Natural killer cell treated with Interleukin-12 subunit alpha and Interleukin-12 subunit beta and Interleukin-15 and Interleukin-18, amount 100 ng/mL, for 72 hours (primary cell): ENCODE measurements at places on chromosomes 5 and 9. TPM values are rescaled to one million over a fixed set of nuclear protein-coding genes. Genes with fewer than 3 reads are reported as not detected.
A peak's percentile ranks its signal among the peaks of the same experiment; 100 is the strongest.

DNA sequence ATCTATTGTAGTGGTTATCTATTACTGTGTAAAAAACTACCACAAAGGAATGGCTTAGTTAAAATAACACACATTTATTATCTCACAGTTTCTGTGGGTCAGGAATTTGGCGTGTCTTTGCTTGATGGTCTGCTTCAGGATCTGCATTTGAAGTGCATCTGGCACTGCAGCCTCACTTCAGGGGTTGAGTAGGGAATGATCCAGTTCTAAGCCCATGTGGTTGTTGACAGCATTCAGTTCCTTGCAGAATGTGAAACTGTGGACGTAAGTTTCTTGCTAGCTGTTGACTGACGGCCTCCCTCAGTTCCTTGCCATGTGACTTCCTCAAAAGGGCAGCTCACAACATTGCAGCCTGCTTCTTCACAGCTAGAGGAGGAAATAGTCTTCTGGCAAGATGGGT lies 2.1 kb upstream of the OGN start:
- no peak for DNase-seq

- DNase-seq, result no peak
These were observed 37.9 kb downstream of the LURAP1L start for GRCh38 chr9:12812710-12813109.

DNA sequence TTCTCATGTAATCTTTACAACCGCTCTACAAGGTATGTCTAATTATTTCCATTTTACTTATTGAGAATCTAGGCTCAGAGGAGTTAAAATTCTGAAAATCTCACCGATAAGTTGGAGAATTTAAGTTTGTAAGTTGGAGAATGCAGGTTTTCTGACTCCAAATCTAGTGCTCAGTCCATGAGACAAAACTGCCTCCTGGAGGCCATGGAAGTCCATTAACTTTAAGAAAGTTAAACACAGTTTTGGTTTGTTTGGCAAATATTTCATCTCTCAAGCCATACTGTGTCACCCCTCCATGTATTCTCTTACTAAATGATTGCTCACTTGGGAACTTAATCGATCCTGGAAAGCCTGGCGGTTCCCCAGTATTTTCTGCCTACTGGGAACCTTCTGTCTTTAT lies 52.6 kb downstream of the INIP start:
- no peak for DNase-seq

DNA sequence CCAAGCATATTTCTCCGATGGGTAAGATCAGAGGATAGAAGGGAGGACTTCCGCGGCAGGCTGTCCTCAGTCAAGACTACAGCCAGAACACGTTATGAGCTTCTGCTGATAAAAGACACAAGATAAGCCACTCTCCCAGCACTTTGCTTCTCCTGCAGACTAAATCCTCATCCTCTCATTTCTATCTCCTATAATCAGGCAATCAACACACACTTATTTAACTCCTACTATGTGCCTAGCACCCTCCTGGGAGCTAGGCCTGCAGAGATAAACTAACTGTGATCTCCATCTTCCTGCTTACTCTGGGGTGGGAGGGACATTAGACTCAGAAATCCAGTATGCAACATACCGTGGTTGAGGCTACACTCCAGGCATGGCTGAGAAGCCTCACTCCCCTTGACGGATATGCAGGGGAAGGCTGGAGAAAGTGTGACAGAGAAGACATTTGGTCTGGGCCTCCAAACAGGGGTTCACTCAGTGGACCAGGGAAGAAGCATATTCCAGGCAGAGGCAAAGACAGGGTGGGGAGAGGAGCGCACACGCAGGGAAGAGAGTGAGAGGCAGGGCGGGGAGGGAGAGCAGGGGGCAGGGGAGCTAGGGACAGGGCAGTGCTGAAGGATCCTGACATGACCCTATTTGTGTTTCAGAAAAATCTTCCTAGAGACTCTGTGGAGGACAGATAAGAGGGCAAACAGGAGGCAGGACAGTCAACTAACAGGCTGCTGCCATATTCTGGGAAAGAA lies 274.1 kb downstream of the DENND1A start:
- DNase-seq, result no peak

DNA sequence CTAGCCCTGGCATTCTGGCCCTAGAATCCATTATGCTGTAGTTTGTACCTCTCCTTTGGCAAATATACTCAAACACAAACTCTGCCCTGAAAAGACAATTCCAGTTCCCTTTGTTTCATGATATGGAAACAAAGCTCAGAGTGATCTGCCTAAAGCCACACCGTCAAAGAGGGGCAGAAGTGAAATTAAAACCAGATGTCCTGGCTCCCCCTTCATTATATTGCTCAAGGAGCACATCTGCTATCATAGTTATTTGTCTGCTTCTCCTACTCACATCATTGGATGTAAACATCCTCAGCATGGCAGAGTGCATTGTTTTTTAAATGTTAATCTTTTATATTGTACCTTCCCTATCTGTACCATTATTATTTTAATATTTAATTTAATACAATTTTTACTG lies 266.7 kb upstream of the SMARCA2 start:
- DNase-seq, result no peak

DNA sequence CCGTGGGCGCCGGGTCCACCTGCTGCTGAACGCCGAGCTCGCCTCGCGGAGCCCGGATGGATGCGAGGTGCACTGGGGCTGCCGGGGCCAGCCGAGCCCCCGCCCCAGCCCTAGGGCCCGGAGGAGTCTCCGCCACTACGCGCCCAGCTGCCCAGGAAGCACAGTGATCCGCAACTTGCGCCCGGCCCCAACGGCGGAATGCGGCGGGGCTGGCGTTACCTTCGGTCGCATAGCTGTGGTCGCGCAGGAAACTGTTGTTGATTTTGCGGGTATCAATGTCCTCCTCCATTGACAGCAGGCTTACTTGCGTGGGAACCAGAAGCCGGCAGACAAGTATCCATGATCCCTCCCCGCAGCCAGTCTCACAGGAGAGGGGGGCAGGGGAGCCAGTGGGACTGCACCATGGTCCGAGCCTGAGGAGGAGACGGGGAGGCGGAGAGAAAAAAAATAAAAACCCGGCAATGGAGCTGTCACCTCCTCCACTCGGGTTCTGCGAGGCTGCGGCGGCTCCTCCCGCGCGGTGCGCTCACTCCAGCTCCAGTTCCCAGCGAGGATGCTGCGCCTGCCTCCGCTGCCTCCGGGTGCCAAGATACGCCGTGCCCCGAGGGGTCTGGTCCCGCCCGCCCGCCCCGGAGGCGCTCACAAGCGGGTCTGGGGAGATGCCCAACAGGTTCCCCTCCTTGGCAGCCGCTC lies 628 bp downstream of the PPP2R2B start:
- peak; percentile 67 for DNase-seq

The HAVCR2 gene
- 721 TPM for total RNA-seq

The SARDH gene
- total RNA-seq, result 0.38 TPM
